ENCODE measurements at places on chromosomes 11 and 22.

- DNase-seq: no peak
Observed at GRCh38 chr22:17366830-17367229, 2.4 kb upstream of the CECR2 start.

DNA sequence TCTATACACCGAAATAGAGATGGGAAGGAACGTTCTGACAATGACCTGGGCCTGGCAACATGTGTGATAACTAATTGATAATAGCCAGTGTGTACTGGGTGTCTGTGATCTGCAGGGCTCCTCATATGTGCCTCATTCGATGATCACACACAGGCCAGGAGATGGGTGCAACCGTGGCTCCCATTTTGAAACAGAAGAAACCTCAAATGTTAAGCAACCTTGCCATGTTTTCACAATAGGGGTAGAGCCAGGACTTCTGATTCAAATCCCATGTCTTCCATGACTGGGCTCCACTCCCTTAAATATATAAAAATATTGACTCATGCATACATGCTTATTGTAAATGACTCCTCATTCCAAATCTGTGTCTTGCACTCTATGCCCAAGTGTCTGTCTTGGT lies 11.1 kb downstream of the APOL3 start:
- DNase-seq: no peak

GRCh38 chr11:70317581-70318305 lies 47.3 kb downstream of the PPFIA1 start:
- DNase-seq: no peak

DNA sequence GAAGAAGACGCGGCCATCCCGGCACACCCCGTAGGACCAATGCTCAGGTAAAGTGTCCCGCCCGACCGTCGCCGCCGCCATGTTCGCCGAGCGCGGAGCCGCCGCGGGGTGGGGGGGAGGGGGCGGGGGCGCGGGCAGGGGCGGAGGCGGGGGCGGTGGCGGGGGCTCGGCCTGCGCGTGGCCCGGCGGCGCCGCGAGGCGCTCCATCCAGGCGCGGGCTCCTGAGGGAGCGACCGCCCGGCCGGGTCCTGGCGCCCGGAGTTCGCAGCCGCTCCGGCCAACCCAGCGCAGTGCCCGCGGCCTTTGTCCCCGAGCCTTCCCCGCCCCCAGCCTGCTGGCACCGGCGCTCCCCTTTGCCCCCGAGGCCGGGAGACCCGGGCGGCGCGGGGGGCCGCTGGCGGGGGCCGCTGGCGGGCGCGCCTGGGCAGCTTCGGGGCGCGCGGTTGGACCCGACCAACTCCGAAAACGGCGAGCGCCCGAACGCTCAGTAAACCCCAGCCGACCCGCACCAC lies at the start of gene PLEKHA7:
TSS of gene PLEKHA7 (minus strand) at position 94 of the 512 bp plus-strand sequence. CDS start at position 81, 13 bp downstream.
- DNase-seq: no peak

DNA sequence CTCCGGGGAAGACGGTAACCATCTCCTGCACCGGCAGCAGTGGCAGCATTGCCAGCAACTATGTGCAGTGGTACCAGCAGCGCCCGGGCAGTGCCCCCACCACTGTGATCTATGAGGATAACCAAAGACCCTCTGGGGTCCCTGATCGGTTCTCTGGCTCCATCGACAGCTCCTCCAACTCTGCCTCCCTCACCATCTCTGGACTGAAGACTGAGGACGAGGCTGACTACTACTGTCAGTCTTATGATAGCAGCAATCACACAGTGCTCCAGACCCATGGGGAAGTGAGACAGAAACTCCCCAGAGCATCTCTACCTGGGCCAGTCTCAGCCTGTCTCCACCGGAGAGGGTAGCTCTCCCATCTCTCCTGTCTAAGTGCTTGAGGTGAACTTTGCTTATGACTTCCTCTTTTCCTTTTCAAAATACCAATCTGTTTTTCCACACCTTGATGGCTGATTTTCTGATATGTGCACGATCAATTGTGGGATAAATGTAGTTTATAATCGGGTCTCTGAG lies 48.5 kb upstream of the VPREB1 start:
- no peak for DNase-seq

DNA sequence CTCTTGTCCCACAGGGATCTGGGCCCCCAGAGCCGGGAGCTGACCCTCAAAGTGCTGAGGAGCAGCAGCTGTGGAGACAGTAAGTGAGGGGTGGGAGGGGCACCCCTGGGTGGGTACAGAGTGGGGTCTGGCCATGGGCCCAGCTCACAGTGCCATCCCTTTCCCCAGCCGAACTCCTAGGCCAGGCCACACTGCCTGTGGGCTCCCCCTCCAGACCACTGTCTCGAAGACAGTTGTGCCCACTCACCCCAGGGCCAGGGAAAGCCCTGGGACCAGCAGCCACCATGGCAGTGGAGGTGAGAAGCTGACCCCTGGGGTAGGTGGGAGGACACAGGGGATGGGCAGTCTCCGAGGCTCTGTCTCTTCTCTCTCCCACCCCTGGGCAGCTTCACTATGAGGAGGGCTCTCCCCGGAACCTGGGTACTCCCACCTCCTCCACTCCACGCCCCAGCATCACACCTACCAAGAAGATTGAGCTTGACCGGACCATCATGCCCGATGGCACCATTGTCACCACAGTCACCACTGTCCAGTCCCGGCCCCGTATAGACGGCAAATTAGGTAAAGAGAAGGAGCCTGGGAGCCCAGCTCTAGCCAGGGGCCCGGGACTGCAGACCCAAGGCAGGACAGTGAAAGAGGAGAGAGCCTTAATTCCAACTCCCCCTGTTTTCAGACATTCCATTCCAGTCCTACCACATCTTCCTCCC lies 5.3 kb downstream of the C2CD2L start:
- no peak for DNase-seq

DNA sequence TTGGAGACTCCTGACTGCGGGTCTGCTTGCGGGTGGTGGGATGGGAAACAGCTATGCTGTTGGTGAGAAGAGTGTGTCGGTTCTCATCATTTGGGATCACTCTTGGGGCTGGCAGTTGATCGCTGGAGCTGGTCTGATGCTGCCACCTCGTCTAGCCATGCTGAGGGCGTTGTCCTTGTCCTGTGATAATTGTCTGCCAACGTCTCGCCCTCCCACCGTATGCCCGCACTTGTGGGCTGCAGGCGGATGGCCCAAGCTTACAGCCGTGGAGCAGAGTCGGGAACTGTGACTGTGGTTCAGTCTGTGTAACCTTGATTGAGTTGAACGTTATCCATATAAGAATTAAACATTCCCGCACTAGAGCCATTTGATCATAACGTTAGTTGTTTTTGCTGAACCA lies 204.4 kb downstream of the TBC1D22A start:
- DNase-seq: no peak

GRCh38 chr11:129721685-129722084 lies 94.0 kb upstream of the TMEM45B start:
- DNase-seq: no peak

DNA sequence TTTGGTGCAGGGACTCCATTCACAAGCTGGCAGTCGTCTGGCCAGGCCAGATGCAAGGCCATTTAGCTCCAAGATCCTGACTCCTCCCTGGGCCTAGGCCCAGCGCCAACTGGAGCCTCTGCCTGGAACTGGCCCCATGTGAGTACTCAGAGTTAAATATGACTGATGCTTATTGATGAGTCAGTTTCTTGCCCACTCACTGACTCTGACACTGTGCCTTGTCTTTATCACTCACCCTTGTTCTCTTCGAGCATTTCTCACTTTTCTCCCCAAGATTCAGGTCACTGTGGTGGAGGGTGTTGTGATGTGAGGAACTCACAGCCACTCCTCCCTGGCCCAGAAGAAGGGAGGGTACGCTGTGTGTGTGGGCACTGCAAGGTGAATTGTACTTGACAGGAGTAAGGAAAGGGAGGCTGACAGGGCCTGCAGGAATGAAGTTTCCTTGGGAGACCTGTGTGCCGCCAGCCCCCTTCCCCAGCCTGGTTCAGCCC lies 23.2 kb upstream of the ST3GAL4 start:
- no peak for DNase-seq

- DNase-seq: no peak
Observed at GRCh38 chr11:68504432-68505066, 44.0 kb downstream of the PPP6R3 start.

DNA sequence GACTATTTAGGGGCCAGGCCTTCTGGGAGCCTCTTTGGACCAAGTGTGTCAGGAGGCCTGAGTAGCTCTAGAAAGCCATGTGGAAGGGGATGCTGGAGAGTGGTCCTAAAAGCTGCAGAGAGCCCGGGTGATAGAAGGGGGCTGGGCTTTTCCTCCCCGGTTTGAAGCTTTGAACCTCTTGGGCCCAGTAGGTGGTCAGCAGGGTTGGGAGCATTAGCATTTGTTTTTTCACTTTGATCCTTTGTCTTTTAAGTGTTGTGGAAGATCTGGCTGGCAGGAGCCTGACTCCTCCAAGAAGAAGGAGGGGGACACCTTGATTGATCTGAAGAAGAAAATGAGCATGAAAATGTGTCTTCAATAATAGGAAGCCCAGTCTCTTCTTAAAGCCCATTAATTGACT lies 596.6 kb downstream of the INSC start:
- DNase-seq: no peak

GRCh38 chr11:121318848-121319834 lies 26.6 kb downstream of the SC5D start:
- no peak for DNase-seq

- no peak for DNase-seq
Observed at GRCh38 chr11:112588252-112588694, 327.6 kb upstream of the PLET1 start.

DNA sequence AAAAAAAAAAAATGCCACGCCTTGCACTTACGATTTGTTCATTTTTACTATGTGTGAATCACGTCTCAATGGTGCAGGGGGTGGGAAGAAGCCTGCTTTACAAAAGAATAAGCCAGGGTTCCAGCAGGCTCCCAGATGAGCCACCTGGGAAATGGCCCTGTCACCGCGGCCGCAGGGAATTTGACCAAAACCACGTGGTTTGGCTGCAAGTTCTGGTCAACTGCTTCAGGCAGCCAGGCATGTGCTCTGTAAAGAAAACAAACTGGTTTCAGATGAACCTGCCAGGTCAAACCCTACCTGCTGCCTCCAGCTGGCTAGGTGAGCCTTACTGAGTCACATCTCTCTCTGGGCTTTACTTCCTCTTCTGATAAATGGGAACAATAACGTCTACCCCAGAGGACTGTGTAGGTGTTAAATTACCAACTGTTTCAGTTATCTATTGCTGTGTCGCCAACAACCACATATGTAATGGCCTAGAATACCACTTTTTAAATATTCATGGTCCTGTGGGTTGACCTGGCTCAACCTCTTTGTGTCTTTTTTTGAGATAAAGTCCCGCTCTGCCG lies 30.5 kb upstream of the GCAT start:
- DNase-seq: no peak

- DNase-seq: no peak
Observed at GRCh38 chr11:76770642-76771445, 12.3 kb upstream of the TSKU start.
